ENCODE measurements at places on chromosomes 7 and 10.

GRCh38 chr7:130444751-130445407 lies 4.1 kb upstream of the CEP41 start:
- no peak for DNase-seq

DNA sequence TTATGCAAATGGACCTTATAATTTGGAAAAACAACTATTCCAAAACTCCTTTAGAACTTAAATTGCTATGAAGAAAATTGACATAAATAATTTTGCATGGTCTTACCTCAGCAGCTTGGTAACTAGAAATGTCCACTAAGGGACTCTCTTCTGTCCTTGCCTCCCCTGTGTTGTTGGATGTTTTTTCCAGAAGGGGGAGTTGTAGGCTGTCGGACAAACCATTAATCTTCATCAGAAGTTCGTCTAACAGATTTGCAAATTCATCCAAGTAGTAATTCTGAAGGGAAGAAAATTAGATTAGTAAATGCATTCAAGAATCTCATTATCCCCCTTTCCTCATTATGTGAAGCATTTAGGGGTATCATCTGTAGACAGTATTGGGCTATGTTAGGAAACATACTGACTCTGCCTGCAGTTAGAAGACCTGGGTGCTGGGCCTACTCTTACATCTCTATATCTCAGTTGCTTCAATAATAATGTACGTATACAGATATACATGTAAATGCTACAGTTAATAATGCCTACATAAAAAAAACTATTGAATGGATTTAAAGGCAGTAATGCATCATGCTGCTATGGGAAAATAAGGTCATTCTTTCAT lies 155.6 kb downstream of the PKD1L1 start:
- DNase-seq, result no peak

- DNase-seq, result peak; percentile 8
Observed at GRCh38 chr10:96585736-96586418, 935 bp downstream of the TM9SF3 start.

DNA sequence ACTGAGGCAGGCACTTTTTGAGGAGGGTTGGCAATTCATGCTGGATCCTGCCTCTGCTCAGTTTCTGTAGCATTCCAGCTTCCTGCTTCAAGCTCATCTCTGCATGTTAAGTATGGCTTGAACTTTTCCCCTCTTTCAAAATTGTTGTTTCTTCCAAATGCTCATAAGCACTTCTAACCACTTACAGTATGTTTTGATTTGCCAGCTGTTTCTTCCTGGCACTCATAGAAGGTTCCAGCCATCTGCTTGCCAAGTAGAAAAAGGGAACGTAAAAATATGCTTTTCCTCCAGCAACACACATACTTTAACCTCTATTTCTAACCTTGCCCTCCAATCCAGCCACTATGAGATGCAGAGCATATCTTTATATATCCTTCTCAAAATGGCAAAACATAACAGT lies 692.6 kb upstream of the COBL start:
- DNase-seq, result no peak

- DNase-seq, result no peak
Observed at GRCh38 chr10:35011771-35012191, 78.4 kb downstream of the CUL2 start.

DNA sequence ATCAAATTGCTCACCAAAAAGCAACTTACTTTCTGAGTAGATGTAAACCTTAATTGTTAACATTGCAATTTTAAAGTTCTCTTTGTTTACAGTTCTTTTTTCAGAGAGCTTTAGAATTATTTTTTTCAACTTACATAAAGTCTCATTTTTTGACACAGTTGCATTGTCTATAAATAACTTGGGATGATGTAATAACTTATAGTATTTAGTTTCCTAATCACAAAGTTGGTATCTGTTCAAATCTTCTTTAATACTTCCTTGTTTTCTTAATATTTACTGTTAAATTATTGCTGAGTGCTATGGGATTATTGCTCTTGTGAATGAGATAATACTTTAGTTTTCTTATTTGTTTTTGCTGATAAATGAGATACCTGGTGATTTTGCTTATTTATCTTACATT lies 18.9 kb upstream of the SUV39H2 start:
- no peak for DNase-seq

DNA sequence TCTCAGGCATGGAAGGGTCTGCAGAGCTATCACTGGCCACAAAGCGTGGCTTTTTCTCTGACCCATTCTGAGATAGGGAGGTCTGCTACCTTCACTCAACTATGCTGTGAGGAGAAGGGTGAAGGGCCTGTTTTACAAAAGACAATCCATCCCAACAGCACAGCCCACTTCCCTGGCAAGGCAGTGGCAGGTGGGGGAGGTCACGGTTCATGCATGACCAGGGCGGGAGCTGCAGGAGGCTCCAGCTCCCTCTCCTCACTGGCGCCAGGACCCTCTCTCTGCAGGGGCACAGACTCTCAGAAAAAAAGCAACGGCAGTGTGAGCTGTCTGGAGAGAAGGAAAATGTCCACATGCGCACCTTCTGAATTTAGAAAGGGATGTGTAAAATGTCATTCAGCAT lies 28.5 kb downstream of the GRB10 start:
- DNase-seq, result no peak

GRCh38 chr10:51983481-51983880 lies 284.1 kb upstream of the CSTF2T start:
- no peak for DNase-seq

DNA sequence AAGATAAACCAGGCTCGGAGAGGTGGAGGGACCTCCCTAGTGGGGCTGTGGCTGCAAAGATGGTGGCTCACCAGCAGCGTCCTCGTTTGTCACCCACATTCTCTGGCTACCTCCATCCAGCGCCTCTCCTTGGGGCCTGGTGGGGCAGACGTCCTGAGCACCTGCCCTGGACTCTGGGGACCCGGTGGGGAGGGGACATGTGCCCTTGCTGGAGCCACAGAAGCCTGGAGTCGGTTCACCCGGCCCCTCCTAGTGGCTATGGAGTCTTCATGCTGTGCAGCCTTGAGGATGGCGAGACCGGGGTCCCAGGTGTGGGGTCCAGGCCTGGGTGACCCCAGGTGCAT lies 14.5 kb downstream of the TTYH3 start:
- no peak for DNase-seq

GRCh38 chr7:158842486-158842885 lies 13.2 kb upstream of the ESYT2 start:
- DNase-seq, result no peak

DNA sequence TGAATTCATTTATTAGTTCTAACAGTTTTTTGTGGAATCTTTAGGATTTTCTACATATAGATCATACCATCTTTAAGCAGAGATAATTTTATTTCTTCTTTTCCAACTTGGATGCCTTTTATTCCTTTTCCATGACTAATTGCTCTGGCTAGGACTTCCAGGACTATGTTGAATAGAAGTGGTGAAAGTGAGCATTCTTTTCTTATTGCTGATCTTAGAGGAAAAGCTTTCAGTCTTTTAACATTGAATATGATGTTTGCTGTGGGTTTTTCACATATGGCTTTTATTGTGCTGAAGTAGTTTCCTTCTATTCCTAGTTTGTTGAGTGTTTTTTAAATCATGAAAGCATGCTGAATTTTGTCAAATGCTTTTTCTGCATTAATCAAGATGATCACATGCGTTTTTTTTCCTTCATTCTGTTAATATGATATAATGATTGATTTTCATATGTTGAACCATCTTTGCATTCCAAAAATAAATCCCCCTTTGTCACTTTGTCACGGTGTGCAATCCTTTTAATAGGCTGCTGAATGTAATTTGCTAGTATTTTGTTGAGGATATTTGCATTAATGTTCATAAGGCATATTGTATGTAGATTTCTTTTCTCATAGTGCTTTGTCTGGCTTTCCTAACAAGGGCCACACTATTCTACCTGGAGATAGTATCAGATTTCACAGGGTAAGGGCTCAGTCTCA lies 92.9 kb downstream of the ZNF467 start:
- no peak for DNase-seq

- DNase-seq, result no peak
Observed at GRCh38 chr10:85168243-85168642, 839.9 kb downstream of the CCSER2 start.

DNA sequence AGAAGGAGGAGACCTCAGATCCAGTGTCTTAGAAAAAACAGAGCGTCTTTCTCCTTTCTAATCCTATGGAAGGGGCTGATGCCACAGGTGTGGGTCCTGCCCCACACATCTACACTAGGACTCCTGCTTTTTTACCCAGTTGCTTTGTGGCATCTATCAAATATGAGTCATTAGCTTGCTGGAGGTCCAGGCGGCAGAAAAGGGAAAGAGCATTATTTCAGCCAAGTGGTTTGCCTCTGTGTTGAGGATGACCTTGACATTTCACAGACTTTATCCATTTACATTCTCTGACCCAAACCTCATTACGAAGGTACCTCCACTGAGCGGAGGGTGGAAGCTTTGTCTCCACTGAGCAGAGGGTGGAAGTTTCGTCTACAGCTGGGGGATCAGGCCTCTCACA lies 308.4 kb upstream of the KLF6 start:
- DNase-seq, result no peak

DNA sequence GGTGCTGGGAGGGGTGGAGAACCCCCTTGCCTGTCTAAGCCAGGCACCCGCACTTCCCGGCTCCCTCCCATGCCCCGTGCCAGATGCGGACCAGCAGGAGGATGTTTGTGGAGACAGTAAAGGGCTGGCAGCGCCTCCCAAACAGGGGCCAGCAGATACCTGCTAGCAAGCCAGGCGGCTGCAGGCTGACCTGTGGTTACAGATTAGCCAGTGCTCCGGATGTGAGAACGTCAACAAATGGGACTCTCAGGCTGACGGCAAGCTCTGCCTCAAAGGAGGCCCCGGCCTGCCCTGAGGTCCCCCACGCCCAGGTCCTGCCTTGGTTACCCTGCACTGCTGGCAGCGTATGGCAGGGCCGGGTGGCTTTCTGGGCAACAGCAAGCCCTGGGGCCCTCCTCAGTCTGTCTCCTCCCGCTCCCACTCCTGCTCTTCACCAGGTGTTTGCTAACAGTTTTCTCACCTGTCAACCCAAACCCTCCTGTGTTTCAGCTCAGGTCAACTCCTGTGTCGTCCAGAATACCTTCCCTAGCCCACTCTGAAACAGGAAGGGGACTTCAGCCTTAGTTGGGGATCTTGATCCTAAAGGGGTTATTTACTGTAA lies 85.4 kb downstream of the NEURL1 start:
- no peak for DNase-seq

GRCh38 chr7:108581655-108582491 lies 12.2 kb downstream of the DNAJB9 start:
- DNase-seq, result no peak

All from stimulated activated CD4-positive, alpha-beta T cell treated with anti-CD3 and anti-CD28 coated beads, Interleukin-1b, Interleukin-23, amount 100 ng/mL, for 1 hour (primary cell).